ENCODE measurements at places on chromosomes 11 and 22.

GRCh38 chr22:36465232-36466021 is 16.0 kb downstream of the TXN2 start:
- DNase-seq: no peak

- DNase-seq: no peak
Measured at GRCh38 chr11:16456366-16456765, 100.0 kb upstream of the SOX6 start.

DNA sequence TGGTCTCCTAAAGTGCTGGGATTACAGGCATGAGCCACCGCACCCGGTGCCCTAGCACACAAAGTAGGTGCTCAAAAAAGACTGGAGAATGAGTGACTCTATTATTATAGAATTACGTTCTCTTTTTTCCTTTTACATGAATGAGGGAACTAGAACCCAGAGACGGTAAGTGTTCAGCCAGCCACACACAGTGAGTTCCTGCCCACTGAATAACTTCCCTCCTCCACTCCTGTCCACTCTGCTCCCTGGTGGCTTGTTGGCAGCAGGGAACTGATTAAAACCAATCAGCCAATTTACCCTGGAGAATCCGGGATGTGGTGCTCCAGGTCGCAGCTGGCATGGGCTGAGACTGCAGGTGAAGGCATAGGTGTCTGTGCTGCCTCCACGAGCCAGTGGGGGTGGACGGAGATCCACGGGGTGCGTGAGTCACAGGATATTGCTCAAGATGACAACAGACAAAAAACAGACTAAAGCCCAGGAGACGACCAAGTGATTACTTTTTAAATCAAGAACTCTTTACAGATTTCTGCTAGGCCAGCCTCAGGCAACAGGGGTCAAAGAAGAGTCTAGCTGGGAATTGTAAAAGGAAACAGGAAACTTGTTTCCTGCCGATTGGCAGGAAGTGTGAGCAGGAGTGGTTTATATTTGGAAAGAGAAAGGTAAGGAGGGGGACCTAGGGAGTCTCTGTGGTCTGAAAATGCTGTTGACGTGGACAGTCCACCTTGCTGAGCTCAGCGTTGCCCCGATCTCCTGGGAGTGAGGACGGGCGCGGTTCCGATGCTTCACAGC is 95.2 kb upstream of the TP53I11 start:
- DNase-seq: no peak

GRCh38 chr11:17510507-17511206 is 33.6 kb downstream of the USH1C start:
- DNase-seq: no peak

DNA sequence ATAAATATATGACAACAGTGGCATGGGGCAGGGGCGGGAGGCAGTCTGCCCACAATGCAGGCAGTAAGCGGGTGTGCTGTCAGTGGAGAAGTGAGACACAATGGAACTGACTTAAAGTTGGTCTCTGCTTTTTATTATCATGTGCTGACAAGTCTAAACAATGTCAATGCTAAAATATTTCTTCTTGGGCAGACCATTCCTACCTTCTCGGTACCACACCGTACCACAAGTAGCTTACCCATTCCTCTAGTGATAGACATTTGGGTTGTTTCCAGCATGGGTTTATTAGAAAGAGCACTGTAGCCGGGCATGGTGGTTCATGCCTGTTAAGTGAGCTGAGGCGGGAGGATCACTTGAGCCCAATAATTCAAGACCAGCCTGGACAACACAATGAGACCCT is 2.6 kb upstream of the CHADL start:
- DNase-seq: no peak

Data from activated naive CD4-positive, alpha-beta T cell treated with anti-CD3 and anti-CD28 coated beads, Interleukin-2, amount 10 ng/mL, durations not matched to agents 7 days and 5 days (primary cell).